ENCODE measurements at places on chromosomes 7 and 10.
A peak's percentile ranks its signal among the peaks of the same experiment; 100 is the strongest.

DNA sequence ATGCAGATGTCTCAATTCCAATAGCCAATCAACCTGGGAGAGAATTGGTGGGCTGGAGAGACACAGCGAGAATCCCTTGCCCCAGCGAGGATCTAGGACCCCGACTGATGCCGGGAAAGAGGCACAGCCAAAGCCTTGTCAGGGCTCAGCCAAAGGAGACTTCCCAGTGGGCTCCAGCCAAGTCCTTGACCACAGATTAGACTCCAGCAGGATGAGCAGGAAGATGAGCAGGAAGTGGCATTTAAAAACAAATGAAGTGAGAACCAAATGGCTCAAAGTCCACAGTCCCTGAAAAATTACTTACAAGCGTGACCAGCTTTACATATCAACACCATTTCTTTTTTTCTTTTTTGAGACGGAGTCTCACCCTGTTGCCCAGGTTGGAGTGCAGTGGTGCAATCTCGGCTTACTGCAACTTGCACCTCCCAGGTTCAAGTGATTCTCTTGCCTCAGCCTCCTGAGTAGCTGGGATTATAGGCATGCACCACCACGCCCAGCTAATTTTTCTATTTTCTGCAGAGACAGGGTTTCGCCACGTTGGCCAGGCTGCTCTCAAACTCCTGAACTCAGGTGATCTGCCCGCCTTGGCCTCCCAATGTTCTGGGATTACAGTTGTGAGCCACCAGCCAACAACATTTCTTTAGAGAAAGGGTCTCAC, 40.2 kb downstream of the CTBP2 start:
- no peak for DNase-seq

GRCh38 chr10:76352300-76352699, 920.9 kb downstream of the LRMDA start:
- no peak for DNase-seq

DNA sequence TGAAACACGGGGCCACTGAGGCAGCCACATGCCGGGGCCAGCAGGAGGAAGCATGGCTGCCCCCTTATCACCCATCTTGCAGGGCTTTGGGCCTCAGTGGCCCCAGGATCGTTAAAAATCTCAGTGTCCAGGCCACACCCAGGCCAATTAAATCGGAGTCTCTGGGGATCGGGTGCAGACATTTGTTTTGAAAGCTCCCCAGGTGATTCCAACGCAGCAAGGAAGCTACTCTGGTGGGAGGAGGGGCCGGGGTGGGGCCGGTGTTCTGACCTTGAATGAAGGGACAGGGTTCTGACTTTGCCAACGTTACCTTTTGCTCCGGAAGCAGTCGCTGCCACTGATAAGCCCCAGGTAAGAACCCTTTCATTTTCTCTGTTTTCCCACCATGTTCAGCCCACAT, 412.3 kb upstream of the FOXK1 start:
- no peak for DNase-seq

DNA sequence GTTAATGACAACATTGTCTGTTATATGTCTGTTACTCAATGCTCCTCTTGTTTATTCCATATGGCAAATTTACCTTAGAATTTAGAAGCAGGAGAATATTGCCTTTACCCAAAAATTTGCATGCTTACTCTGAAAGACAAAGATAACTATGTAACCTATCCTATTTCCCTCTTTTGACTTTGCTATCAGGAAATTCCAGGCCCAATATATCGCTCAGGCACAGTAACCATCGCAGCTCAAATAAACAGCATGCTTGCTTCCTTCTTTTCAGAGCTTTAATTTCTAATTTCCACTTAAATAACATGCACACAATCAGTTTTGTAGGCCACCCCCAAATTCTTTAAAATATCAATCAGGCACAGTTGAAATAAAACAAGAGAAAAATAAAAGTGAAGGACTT, 57.8 kb downstream of the EBLN1 start:
- no peak for DNase-seq

DNA sequence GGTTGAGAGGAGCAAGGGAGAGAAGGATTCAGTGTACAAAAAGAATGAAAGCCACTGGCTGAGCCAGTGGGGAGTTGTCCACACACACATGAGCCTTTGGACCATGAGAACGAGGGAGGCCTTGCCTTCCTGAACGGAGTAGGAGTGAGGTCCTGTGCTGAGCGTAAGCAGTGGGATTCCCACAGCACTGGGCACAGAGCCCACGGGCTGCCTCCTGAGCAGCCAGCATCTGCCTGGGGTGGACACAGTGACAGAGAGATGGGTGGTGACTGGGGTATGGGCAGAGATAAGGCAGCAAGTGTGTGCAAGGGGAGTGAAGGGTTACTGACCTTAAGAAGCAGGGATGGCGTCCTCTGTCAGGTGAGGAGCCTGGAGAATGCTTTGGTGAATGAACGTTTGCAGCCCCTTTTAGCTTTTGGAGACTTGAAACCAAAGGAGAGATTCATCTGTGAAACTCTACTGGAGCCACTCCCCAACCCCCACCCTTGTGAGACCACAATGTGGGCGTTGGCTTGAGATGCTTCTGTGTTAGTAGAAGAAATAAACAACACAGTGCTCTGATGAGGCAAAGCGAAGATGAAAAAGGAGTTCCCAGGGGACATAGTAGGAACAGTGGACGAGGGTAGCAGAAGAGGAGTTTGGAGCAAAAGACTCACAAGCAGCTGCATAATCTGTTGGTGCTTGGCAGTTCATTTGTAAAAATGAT, 56.5 kb downstream of the FIGNL1 start:
- DNase-seq: no peak

DNA sequence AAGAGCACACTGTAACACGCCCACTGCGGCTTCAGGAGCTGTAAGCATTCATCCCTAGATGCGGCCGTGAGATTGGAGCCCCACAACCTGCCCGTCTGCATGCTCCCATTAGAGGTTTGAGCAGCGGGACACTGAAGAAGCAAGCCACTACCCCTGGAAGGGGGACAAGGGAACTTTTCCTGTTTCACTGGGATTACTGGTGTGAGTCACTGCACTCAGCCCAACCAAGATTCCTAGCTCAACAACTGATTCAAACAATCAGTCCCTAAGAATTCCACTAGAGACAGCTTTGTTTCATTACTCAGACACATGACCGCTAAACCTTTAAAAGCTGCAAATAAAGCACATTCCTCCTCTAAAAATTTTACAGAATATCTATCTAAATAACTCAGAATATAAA, 69.8 kb downstream of the ORC5 start:
- peak; percentile 23 for DNase-seq

DNA sequence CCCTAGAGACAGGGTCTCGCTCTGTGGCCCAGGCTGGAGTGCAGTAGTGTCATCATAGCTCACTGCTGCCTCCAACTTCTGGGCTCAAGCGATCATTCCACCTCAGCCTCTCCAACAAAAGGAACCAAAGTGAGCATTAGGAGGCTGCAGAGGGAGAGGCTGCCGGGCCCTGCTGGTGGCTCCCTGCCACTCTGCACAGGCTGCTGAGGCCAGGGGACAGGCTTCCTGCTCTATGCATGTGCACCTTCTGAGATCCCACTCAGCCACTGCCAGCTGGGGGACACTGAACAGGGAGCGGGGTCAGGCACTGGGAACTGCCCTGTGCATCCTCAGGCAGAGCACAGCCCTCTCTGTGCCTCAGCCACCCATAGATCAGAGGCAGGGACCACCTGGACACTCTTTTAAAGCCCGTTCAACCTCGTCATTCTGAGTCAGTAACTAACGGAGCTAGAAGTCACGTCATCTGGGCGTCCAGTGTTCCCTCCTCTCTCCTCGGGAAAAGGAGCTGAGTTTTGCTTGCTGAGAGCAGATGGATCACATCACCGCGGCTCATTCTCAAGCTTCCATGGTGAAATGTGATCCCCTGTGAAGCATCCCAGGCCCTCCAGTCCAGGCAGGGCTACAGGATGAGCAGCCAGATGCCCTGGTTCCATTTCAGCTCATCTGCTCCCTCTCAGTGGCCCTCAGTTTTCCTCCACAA, 109.6 kb downstream of the MYL10 start:
- DNase-seq: no peak

- no peak for DNase-seq
These were observed 807.2 kb downstream of the IPMK start for GRCh38 chr10:57460540-57460939.

DNA sequence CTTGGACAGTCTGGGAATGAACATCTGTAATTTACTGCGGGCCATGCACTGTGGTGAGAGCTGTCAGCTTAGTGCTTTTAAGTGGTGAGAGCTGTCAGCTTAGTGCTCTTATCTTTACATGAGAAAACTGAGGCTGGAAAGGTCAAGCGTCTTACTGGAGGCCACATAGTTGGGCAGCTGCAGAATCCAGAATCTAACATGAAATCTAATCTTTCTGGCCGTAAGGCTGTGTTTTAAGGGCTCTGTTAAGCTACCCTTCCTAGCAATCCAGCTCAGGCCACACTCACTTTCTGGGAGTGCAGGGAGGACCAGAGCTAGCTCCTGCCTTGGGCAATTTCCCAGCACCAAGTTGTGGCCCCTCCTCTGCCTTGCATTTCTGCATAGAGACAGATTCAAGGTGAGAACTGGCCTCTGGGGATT, 70.2 kb downstream of the SORCS3 start:
- DNase-seq: no peak

DNA sequence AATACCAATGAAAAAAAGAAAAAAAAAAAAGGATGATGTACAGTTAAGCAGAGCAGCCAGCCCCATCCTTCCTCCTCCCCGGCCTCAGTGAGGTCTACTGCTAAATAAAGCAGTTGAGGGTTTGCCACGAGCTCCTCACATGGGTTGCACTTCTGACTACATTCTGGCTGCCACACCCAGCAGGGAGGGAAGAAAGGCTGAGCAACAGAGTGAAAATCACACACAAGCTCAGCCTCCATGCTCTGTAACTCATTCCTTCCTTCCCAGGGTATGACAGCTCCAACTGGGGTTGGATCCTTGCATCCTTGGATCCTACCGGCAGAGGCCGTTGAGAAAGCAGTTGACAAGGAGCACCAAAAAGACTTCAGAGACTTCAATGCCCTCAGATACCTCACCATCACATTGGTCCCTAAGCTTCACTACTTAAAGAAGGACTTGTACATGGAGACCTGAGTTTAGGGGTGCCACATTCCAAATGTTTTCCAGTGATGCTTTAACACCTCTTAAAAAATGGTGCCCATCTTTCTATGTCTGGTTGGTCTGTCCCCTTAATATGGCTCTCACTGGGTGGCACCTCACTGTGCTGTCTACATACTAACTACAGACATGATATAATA, 52.9 kb upstream of the PIK3CG start:
- DNase-seq: no peak

DNA sequence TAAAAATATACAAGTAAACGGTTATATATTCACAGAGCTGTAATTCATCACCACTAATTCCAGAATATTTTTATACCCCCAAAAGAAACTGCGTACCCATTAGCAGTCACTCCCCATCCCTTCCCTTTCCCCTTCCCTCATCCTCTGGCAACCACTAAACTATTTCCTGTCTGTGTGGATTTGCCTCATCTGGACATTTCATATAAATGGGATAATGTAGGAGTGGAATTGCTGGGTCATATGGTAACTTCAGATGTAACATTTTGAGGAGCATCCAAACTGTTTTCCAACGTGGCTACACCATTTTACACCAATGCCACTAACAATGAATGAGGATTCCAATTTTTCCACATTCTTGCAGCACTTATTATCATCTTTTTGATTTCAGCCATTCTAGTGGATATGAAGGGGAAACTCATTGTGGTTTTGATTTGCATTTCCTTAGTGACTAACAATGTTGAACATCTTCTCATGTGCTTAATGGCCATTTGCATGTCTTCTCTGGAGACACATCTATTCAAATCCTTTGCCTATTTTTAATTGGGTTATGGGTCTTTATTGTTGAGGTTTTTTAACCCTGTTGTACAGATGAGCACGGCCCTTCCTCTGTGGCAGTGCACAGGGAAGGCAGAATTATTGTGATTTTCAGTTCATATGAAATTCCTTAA, 79.2 kb downstream of the RBM20 start:
- DNase-seq: no peak

- DNase-seq: no peak
These were observed 23.6 kb upstream of the GATAD1 start for GRCh38 chr7:92423710-92424131.

GRCh38 chr10:24762966-24763623, 39.4 kb upstream of the ARHGAP21 start:
- DNase-seq: no peak

DNA sequence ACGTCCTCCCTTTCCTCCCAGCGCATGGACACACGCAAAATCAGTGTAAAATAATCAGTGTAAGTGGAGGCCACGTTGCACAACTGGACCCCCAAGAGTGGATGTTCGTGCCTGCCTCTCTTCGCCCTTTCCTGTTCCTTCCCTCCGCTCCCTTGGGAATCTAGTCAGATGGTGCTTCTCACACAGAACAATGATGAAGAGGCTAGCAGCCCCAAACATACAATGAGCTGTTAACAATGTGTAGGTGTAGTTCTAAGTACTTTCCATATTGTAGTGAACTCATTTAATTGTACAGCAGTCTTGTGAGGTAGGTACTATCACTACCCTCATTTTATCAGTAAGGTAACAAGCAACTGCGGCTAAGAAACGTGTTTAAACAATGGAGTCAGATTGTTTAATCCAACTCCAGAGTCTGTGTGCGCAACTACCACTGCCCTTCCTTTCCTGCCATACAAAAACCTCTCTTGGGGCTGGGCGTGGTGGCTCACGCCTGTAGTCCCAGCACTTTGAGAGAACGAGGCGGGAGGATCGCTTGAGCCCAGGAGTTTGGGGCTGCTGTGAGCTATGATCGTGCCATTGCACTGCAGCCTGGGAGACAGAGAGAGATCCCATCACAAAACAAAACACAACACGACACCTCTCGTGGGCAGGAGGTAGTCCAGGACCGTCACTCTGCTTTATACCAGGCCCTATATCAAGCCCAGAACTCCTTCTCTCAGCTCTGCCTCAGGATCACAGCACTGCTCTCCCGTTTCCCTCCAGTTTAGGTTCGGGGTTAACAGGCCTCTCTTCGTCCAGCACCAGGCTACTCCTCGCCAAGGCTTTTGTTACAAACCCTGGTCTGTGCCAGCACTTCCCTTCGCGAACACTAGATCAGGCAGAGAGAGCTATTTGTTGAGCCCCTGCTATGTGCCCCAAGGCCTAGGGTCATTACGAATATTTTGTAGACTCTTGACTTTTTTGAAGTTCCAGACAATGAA, 1.1 kb downstream of the FKBP9 start:
- DNase-seq: no peak

DNA sequence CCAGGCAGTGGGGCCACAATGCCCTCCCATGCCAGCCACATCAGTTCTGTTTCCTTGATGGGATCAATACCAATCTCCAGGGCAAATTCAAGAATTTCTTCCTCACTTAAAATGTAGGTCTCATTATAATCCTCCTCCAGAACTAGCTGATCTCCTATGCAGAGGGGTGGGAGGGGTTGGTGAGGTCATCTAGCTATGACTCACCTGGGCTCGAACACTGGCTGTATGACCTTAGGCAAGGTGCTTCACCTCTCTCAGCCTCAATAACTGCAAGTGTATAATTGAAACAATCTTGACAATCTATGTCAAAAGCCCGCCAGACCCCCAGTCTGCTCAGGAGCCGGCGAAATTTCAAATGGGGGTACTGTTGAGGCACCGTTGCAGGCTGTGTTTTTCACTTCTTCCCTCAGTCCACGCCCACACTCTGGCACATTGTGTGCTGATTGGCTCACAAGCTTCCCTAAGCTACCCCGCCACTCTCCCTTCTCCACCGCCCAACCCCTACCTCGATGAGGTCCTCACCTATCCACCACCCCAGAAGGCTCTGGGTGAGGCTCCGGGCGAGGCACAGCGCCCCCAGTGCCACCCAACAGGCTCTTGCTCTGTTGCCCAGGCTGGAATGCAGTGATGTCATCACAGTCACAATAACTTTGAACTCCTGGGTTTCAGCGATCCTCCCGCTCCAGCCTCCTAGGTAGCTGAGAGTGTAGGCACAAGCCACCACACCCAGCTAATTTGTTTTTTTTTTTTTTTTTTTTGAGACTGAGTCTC, 70.5 kb downstream of the ZNF22 start:
- DNase-seq: no peak

GRCh38 chr10:132687181-132687892, 98.6 kb downstream of the NKX6-2 start:
- no peak for DNase-seq
